ENCODE measurements at places on chromosomes 6 and 20.

- DNase-seq, result no peak
Observed at GRCh38 chr20:35856866-35857265, 85.1 kb downstream of the PHF20 start.

DNA sequence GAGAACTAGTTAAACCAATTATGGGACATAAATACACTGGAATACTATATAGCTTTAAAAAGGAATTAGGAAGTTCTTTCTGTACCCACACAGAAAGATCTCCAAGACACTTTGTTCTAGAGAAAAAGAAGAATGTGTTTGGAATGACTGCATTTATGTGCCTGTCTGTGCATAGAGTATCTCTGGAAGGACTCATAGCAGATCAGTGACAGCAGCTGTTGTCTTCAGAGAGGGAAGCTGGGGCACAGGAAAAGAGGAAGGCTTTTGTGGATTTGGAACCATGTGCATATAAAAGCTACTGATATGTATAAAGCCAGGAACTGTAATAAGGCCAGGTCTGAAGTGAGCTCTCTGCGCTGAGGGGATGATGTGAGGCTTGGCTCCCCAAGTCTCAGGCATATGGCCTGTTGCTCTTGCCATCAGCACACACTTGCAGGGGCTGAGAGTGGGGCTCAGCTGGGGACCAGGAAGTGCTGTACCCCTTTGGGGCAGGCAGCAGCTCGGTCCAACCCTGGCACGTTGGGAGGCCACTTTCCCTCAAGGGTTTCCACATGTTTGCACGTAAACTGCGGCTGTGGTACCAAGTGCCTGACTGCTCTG is 31.8 kb upstream of the CCDC167 start:
- no peak for DNase-seq

GRCh38 chr6:4301871-4302270 is 166.5 kb upstream of the ECI2 start:
- DNase-seq, result no peak

DNA sequence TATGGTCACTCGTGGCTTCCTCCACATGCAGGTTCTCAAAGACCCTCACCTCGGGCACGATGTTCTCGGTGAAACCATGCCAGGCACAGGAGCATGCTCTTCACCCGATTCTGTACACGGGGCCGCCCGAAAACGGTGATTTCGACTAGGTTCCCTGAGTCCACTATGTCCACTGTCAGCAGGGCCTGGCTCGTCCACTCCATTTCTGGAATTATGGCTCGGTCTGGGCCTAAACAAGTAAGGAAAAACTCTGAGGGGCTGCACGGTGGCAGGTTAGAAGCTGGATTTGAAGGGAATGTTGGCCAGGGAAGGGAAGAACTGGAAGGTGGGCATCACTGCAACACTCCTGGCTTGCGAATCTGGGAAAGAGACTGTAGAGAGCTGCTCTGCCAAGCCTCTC is 540 bp downstream of the OOEP start:
- DNase-seq, result no peak

DNA sequence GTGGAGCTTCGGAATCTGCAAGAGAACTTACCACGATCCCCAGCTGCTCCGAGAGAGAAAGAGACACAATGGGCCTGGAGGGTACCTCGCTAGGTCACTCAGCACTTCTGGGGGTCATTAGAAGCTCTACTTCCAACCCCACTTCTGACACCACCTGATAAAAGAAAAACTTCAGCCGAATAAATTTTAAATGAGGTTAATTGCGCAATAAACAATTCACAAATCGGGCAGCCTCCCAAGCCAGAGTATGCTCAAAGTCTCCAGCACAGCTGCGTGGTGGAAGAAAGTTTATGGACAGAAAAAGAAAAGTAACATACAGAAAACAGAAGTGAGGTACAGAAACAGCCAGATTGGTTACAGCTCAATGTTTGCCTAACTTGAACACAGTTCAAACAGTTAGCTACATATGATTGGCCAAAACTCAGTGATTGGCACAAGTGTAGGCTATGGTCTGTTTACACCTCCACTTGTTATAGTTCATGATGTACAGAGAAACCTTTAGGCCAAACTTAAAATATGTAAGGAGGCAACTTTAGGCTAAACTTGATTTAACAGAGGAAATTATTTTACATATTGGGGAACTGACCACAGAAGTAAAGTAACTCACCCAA is 52.6 kb downstream of the COL11A2 start:
- no peak for DNase-seq

DNA sequence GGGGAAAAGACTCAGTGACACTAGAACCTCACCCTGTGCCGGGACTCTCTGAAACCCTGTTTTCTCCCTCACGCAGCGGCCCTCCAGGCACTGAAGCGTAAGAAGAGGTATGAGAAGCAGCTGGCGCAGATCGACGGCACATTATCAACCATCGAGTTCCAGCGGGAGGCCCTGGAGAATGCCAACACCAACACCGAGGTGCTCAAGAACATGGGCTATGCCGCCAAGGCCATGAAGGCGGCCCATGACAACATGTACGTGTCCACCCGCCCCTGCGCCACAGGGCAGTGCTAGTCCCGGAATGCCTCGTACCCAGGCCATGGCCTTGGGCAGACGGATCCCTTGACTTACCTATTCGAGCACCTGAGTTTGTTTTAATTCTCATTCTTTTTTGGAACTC is 37.2 kb downstream of the CHMP4B start:
- DNase-seq, result no peak

- DNase-seq, result no peak
Observed at GRCh38 chr20:45101333-45101850, 465 bp upstream of the KCNS1 start.

- DNase-seq, result no peak
Observed at GRCh38 chr20:51654495-51654894, 112.0 kb upstream of the NFATC2 start.

- peak; percentile 79 for DNase-seq
Observed at GRCh38 chr6:79170959-79171358, 63.5 kb downstream of the HMGN3 start.

- DNase-seq, result no peak
Observed at GRCh38 chr6:170363255-170363654, 56.7 kb downstream of the FAM120B start.
